Cardiac septum (tissue), 1 donor: ENCODE measurements at places on chromosomes 4 and X. TPM values are rescaled to one million over a fixed set of nuclear protein-coding genes. Genes with fewer than 3 reads are reported as not detected.

CT45A2 gene
- not detected for total RNA-seq

MAGEA2 gene
- total RNA-seq, result not detected

DGKQ gene
- total RNA-seq, result 5.2 TPM

CENPE gene
- total RNA-seq, result 0.70 TPM

FAM47A gene
- not detected for total RNA-seq

RNF175 gene
- total RNA-seq, result 1.00 TPM

DNA sequence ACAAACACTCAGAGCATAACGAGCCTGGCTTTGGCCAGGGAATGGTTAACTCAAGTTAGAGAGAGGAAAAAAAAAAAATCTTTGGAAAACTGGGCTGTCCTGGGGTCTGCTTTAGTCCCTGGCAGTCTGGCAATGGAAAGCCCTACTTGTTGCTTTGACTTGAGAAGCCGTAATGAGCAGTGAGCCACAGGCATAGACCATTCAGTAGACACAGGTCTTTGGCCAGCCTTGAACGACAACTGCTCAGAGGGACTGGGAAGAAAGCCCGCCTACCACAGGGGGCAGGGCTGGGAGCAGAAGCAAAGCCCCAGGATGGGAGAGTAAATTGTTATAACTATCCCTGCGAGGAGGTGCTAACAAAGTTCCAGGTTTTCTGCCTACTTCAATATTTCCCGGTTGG, 25.9 kb downstream of the SLC25A43 start:
- DNase-seq, result no peak

GRCh38 chr4:94181815-94182214, 25.9 kb upstream of the SMARCAD1 start:
- DNase-seq, result no peak

DNA sequence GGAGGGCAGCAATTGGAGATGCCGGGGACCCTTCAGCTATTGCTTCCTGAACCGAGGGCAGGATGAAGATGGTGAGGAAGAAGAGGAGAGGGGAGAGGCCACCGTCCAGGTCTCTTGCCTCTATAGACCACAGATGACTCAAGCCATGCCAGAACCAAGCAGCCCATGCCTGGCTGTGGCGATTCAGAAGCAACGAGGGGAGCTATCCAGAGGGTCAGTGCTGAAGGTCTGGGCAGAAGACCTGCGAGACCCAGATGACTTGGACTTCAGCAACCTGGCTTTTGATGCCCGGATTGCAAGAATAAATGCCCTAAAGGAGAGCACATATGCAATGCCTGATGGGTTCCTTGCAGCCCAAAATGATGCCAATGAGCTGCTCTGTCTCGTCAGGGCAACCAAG, 70.2 kb upstream of the PRPS2 start:
- DNase-seq, result no peak

DNA sequence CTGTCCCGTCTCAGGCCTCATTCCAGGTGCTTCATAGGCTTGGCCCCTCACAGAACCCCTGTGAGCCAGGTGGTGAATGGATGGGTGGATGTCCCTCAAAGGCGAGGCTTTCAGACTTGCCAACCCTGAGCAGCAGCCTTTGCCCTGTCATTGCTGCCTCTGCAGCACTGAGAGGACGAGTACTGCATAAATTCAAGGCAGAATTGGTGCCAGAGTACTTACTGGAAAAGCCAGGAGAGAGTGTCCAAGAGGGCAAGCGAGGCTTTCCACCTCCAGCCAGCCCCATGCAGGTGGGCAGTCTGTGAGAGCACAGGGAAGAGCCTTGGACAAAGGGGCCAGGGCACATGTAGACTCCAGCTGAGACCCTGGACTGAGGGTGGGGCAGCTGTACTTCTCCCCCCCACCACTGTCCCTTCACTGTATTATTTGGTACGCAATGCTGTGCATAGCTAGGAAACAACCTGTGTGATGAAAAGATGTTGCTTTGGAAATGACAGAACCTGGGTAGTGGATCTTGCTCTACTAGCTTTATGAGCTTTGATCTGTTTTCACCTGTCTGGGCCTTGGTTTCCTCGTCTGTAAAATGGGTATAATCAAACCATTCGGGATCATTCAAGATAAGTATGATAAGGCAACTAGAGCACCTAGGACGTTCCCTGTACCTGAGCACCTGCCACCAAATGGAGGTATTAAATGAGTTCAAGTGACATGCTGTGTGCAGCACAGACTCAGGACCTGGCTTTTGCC, 224.9 kb upstream of the PSAPL1 start:
- no peak for DNase-seq

DNA sequence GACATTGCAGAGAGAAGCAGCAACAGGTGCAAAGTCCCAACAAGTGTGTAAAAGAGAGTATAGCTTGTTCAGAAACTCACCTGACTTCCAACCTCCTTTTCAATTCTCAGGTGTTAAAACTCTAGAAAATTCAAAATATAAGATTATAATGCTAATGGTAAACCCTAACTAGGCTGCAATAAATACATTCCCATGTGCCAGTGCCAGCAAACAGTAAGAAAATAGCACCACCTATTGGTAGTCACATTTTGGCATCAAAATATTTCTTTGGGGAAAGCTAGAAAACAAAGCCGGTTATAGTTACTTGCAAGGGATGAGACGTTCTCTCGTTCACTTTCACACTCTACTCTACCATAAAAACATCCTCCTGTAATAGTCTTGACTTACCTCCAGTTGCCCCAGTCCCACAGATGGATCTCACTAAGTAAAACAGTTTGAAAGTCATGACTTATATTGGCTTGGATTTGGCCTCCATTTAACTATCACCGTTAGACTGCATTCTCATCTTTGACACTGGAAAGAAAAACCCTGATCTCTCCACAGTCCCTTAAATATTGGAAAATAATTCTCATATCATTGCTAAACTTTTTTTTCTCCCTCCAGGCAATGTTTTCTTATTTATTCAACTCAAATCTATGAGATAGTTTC, 9.6 kb downstream of the BMP3 start:
- no peak for DNase-seq

- no peak for DNase-seq
Observed at GRCh38 chr4:101142259-101142658, 205.1 kb downstream of the PPP3CA start.

DNA sequence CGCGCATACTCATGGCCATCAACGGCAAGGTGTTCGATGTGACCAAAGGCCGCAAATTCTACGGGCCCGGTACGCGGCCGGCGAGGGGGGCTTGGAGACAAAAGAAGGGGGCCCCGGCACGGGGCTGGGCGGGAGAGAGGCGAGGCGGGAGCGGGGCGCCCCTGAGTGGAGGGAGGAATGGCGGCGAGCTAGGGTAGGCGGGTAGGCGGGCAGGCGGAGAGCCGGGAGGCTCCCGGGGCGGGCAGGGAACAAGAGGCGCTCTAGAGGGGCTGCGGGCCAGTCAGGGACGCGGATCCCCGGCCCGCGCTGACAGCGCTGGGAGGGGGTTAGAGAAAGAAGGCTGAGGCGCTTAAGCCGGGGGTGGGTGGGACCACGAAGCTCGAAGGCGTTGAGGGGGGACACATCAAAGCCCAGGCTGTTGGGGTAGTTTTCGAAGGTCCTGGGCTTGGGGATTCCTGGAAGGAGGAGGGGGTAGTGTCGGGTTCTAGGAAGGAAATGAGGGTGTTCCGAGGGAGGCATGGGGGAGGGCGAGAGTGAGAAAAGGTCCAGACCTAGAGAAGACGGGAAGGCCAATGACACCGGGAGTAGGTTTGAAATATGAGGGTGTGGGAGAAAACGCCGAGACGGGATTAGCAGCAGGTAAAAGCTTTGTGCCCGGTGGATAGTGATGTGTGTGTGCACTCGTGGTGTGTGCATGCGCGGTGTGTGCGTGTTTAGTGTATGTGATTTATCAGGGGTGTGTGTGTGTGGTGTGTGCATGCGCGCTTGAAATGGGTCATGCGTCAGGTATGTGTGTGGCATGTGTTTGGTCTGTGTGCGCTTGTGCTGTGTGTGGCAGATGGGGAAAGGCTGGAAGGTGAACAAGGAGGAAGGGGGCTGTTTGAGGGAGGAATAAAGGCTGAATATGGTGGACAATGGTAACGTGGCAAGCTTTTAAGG, 807 bp downstream of the PGRMC1 start:
- DNase-seq, result no peak

- DNase-seq, result no peak
Observed at GRCh38 chr4:55866290-55866907, 13.0 kb downstream of the EXOC1 start.

GRCh38 chr4:80228460-80228859, 31.2 kb downstream of the PRDM8 start:
- DNase-seq, result no peak

GRCh38 chr4:993111-994029, at the start of gene SLC26A1:
Gene SLC26A1, minus strand, starts transcription at chr4:993404. Its CDS starts 1,701 bp downstream, at chr4:991703.
- DNase-seq, result no peak

GRCh38 chrX:105647749-105648148, 174.6 kb upstream of the NRK start:
- DNase-seq, result no peak

DNA sequence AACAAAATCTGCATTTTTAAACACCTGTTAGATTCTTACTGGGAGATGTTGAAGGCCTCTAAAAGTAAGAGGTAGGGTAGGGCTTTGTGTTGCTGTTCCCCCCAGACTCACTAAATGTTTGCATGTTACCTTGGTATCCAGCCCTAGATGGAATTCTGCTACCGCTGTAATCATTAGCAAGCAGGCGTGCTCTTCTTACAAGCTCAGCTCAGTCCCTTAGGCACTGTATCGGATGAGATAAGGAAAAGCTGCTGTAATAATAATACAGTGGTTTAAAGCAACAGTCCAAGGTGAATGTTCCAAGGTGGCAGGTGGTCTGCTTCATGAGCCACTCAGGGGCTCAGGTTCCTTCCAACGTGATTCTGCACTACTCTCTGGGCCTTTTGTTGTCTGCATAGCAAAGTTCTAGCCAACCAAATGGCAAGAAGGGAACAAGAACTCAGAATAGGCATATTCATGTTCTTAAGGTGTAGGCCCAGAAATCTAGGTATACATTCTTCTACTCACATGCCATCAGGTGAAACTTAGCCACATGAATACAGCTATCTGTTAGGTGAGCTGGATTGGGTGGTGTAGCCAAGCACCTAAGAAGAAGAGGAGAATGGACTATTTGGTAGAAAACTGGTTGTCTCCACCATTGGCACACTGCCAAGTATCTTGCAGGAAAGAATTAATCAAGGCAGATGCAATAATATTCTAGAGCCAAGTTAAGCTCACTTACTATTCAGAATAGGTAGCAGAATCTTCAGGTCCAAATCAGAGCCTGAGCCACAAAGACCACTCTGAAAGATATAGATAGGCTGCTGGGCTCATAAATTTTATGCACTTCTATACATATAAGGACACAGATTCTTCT, 46.0 kb downstream of the COQ2 start:
- DNase-seq, result no peak

DNA sequence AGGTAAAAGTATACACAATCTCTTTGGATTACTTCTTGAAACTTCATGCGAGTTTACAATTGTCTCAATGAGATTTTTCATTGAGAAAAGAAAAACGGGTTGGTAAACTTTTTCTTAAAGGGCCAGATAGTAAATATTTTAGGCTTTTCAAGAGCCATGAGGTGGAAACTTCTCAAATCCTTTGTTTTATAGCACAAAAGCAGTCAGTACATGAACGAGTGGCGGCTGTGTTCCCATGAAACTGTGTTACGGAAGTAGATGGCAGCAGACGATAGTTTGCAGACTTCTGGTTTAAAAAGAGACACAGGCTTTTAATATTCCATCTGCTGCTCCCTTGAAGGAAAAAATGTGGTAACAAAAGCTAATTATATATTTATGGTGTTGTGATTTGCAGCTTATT, 332.0 kb downstream of the TENM3 start:
- DNase-seq, result no peak

DNA sequence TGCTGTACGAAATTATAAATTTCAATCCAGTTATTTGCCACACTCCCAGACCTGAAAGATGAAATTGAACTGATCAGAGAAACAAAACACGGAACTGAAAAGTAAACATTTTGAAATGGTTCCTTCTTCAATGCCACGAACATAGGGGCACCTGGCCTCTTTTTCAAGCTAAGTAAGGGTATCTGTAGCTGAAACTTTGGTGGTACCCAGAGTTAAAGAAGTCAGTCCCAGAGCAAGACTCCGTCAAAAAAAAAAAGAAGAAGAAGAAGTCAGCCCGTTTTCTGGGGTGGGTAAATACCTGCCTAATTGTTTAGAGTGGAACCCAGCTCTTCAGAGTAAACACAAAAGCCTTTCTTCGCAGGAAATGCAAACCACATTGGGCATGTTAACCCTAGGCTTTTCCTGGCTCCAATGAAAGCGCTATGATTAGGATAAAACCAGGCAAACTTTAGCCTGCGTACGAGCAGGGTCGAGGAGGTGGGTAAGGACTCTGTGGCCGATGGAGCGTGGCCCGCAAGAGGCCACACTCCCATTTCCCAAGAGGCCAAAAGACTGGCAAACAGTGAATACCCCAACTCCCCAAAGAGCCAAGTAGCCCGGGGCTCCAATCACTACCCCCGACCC, 1.3 kb downstream of the ANTXR2 start:
- DNase-seq, result no peak
